Stimulated activated CD8-positive, alpha-beta memory T cell treated with anti-CD3 and anti-CD28 coated beads, Interleukin-7, amount 100 ng/mL, for 4 hours (primary cell): ENCODE measurements at places on chromosomes 2 and 18.

GRCh38 chr2:189559579-189560272, 20.9 kb downstream of the SLC40A1 start:
- DNase-seq: no peak

GRCh38 chr2:241137276-241138190, 11.7 kb downstream of the PASK start:
- no peak for DNase-seq

DNA sequence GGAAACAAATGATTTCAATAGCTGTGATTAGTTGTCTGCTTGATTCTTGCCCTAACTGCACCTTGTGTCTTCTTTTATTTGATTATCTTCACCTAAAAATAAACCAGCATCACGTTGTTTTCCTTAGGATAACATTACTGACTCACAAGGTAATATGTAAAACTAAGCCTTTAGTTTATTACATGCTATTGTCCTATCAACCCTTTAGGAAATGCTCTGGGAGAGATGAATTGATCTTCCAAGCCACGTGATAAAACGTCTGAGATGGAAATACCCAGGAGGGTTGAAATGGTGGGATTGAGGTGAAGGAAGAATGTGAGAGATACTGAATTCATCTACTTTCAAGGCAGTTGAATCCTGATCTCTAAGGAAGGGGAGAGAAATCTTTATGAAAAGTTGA, 34.5 kb upstream of the TMEM178A start:
- no peak for DNase-seq

DNA sequence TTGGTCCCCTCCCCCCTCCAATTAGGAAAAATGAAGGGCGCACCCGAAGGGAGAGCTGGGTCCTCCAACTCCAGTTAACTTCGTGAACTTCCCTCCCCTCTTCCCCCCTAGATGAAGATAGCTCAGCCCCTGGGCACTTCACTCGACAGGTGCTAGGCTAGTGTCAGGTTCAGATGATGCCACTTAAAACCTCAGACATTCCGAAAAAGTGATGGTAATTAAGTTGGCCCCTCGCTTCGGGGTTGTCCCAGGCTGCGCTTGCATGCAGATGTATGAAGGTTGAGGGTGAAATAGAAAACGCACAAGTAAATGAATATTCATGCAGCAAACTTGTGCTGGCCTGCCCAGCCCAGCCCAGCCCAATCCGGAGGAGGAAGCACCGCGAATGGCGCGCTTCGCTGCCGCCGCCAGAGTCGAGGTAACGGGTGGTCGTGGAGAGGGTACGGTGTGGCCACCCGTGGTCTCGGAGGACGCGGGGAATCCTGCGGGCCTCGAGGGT, 3.0 kb upstream of the GBX2 start:
- DNase-seq: no peak

GRCh38 chr2:240556553-240557100, 1.2 kb downstream of the ANKMY1 start:
- peak; percentile 53 for DNase-seq

DNA sequence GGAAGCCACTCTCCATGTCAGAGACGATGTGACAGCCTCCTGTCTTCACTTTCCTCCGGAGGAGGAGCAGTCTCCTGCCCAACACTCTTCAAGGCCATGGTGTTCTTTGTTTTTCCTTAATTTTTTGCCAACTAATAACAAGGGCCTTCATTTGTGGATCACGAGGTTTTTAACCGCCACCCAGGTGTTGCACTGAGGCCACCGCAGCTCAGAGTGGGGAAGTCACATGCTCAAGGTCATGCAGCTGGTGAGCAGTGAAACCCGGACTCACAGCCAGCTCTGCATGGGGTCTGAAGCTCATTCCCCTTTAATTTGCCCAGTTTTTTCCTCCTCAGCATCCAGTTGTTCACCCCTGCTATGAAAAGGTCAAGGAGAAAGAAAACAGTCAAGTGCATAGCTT, 19.6 kb downstream of the ENOSF1 start:
- DNase-seq: no peak
